ENCODE measurements at places on chromosomes 13 and 19. TPM values are rescaled to one million over a fixed set of nuclear protein-coding genes. Genes with fewer than 3 reads are reported as not detected.

The LRRC8E gene
- 5.6 TPM for total RNA-seq

The CYP4F8 gene
- total RNA-seq, result not detected

The CERS1 gene
- total RNA-seq, result 4.4 TPM

The ZNF20 gene
- total RNA-seq, result 4.5 TPM

The PCSK4 gene
- 1.5 TPM for total RNA-seq

The ELL gene
- total RNA-seq, result 18.1 TPM

The KLK15 gene
- total RNA-seq, result not detected

The STARD13 gene
- total RNA-seq, result 17.0 TPM

The GNG7 gene
- total RNA-seq, result 0.38 TPM

The ABHD8 gene
- 7.5 TPM for total RNA-seq

The ZNF93 gene
- 3.2 TPM for total RNA-seq

The ETHE1 gene
- 156 TPM for total RNA-seq

All from smooth muscle cell of the coronary artery (primary cell).